ENCODE measurements at places on chromosomes 6 and 20.

GRCh38 chr6:3393836-3394202, 63.0 kb downstream of the SLC22A23 start:
- DNase-seq: no peak

DNA sequence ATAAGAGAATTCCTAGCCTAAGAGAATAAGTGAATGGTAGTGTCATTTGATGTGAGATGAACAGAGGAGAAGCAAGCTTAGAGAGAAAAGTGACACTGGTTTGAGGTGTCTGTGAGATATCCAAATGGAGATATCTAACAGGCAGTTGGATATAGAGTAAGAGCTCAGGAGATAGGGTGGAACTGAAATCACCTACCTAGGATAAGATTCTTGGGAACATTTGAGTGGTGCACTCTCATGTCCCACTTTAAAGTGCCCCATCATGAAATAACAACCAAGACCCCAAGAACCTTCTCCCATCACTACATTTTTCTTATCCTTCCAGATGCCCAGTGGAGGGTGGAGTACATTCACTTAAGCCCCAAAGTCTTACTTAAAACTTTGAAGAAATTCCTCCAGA, 109.0 kb upstream of the MAFB start:
- no peak for DNase-seq

DNA sequence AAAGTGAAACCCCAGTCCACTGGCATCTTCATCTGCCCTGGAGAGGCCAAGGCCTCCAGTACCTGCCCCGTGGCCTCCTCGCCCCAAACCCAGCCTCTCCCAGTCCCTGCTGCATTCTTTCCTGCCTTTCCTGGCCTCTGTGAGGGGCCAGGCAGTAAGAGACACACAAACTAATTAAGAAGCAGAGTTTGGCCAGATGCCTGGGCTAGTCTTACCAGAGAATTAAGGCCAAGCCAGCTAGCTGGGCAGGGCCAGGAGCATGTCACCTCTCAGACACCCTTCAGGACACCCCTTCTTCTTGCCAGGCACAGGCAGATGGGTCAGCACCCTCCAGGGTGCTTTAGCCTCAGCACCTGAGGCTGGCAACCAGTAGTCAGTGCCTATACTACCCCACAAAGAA, 2.4 kb downstream of the MDGA1 start:
- DNase-seq: no peak

- no peak for DNase-seq
Measured at GRCh38 chr6:128504003-128504654, 16.3 kb downstream of the PTPRK start.

DNA sequence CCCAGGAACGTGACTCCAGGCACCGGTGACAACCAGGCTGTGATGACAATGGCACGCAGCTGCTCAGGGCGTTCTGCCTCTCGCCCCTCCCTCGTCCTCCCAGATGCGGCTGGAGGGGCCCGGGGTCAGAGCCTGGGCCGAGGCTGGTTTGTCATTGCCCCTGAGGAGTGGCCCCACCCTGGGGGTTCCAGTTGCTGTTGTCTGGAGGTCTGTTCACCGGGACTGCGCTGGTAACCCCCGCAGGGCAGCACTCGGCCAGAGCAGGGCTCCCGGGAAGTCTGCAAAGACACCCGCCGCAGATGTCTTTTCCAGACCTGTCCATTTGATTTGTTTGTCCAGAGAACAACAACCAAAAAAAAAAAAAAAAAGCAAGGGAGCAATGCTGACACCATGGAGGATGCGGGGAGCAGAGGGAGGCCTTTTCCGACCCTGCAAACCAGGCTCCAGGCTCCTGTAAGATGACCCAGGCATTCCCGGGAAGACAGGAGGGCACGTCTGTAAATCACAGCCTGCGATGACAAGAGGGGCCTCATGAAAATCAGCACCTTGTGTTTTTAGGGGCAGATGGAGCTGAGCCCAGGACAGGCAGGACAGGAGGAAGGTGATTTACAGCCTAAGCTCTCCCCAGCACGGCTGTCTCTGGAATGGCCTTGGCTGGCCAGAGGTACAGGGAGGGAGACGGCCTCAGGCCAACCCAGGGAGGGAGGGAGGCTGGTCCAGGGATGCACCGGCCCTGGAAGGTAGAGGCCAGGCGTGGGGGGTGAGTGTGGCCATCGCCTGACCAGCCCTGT, 189.3 kb downstream of the ERMARD start:
- DNase-seq: no peak

GRCh38 chr6:20538907-20539306, 4.7 kb downstream of the CDKAL1 start:
- no peak for DNase-seq

GRCh38 chr6:119148825-119149525, 70.5 kb upstream of the FAM184A start:
- DNase-seq: no peak
